ENCODE measurements at places on chromosomes 12 and 14.

DNA sequence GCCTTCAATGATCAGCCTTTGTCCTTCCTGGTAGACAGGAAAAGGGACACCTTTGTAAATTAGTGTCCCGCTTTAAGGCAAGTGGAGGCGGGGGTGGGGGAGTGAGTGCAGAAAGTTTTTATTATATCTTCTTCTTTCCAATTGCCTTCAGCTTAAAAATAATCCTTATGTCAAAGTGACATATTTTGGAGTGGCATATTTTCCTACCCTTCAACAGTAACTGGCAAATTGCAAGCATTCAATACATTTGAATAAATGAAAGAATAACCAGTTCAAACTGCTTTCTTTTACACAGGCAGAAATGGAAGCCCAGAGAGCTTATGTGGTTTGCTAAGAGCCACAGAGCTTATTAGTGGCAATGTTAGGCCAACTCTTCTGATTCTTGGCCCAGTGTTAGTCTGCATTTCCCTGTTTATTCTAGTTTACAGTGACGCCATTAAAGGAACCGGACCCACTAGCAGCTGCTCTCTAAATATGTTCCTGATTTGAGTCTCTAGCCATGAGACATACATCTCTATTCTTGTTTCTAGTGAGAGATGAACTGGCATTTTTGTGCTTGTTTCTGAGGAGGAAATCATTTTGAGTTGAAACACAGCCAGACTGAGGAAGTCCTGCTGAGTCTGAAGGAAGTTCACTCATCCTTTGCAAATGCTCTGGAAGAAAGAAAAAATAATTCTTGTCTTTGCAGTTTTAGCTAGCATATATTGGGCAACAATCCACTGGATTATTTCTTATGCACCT, 468.7 kb downstream of the NOVA1 start:
- DNase-seq = no peak

DNA sequence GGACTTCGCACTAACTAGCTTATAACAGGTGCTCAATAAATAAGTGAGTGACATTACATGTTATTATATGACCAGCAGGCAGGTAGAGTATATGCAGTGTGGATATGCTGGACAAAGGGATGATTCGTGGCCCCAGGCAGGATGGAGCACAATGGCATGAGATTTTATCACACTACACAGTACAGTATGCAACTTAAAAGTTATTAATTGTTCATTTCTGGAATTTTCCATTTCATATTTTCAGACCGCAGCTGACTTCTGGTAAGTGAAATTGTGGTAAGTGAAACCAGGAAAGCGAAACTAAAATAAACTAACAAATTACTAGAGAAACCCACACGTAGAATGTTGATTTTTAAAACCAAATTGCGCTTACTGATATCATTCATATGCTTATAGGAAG, 3.3 kb downstream of the PARP11 start:
- DNase-seq = no peak

DNA sequence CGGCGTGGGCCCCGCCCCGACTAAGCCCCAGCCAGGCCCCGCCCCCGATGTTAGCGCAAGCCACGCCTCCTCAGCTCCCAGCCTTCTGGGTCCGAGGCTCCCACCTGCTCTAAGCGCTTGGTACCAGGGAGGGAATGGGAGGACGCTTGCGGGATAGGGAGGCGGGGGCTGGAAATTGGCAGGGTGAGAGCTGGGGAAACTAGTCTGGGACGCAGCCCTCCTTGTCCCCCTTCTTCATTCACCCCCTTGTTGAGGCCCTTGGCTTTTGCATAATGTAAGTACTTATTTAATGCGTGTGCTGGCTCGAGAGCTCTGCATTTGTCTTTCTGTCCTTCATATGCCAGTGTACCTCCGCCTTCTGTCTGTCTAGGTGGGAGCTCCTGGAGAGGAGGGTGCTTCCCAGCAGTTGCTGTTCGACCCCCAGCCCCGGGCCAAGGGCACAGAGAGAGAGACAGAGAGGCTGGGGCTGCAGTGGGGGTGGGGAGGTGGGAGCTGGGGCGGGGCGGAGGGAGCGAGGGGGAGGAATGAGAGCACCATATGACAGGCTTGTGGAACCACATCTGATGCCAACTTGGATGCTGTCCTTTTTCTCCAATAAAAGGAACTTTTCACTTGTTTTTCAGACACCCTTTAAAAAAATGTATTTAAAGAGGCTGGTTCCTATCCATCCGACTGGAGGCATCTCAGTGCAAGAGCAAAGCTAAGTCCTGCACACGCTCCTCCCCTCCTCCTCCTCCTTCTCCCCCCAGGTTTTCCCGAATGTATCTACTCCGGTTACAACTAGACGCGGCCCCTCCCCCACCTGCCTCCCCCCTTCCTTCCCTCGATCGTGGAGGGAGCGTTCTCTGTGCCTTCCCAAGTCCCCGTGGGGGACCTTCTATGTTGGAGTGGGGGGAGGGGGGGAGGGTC, 25.6 kb upstream of the MAP1LC3B2 start:
- peak; percentile 65 for DNase-seq

DNA sequence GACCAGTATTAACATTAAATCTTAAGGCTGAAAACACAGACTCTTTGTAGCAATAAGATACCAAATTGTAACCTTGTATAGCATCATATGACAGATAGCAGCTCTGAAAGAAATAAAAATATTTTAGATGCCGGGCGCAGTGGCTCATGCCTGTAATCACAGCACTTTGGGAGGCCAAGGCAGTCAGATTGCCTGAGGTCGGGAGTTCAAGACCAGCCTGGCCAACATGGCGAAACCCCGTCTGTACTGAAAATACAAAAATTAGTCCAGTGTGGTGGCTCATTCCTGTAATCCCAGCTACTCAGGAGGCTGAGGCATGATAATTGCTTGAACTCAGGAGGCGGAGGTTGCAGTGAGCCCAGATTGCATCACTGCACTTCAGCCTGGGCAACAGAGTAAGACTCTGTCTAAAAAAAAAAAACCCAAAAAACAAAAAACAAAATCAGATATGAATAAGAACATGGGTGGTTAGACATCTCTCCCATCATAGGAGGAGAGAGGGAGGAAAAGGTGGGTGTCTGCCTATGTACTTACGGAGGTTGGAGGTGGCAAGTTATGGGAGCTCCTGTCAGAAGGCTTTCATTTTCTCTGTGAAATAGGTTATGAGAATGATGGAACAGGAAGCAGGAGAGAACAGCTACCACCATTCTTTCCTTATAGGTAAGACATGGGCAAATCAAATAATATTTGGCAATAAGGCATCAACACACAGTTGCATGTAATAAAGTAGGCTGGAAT, 7.6 kb upstream of the HEBP1 start:
- DNase-seq = no peak

DNA sequence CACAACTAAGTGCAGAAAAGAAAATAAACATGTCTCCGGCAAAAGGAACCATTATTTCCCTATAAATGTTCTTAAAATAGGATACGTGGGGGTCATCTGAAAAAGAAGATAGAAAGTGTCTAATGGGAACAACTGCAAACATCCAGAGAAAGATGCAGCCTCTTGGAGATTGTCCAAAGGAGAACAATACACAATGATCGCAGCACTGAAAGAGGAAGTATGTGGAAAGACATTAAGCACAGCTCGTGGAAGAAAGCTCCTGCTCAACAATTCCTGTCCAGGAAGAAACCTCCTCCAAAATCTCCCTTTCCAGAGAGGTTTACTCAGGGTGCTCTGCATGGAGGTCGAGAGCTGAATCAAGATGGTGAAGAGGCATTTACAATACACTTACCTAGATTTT, 2.5 kb upstream of the LALBA start:
- DNase-seq = no peak

DNA sequence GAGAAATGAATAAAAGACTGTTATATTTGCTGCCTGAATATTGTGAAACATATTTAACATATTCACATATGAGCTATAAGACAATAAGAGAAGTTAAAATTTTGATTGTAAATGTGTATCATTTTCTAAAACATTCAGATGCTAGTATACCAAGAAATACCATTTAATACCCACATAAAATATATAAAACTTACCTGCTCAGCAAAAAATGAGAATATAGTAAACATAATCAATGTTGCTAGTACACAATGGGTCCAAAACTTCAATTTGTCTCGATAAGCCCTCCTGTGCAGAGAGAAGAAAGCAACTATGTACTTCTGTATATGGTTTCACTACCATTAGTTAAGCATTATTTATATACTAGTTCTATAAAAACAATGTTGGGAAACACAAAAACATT, 9.6 kb upstream of the SYCP3 start:
- DNase-seq = no peak

DNA sequence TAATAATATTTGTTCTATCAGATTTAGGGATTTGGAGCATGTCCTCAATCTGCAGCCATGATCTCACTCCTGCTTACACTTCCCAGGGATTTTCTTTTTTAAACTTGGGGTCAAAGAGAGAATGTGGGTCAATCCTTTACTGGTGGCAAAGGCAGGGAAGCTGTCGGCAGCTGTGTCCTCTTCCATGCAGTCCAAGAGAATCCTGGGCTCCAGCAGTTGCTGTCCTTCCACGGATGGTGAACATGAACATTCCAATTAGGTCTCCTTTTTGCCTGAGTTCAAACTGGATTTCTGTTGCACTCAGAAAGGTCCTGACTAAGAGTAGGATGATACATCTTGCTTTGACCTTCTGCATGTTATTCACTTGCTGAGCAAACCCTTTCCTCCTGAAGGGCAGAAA, 73.9 kb downstream of the ARL6IP4 start:
- no peak for DNase-seq

GRCh38 chr14:73825551-73826188, 26.0 kb upstream of the PTGR2 start:
- peak; percentile 67 for DNase-seq

- no peak for DNase-seq
These were observed 4.4 kb upstream of the KRT75 start for GRCh38 chr12:52438305-52439301.
